ENCODE measurements at places on chromosomes 6 and 20. TPM values are rescaled to one million over a fixed set of nuclear protein-coding genes. Genes with fewer than 3 reads are reported as not detected.

Gene MYL9
- 196 TPM for polyA plus RNA-seq

Gene PRICKLE4
- polyA plus RNA-seq, result 5.4 TPM

Gene ADGB
- 0.67 TPM for polyA plus RNA-seq

Gene HLA-DQA1
- 7.4 TPM for polyA plus RNA-seq

Gene BMP2
- 19.5 TPM for polyA plus RNA-seq

Gene GNRH2
- polyA plus RNA-seq, result 0.34 TPM

Gene RHAG
- polyA plus RNA-seq, result 0.67 TPM

Gene CST5
- polyA plus RNA-seq, result not detected

Gene SLC17A2
- polyA plus RNA-seq, result 0.58 TPM

Gene KCNB1
- polyA plus RNA-seq, result 0.51 TPM

Gene BHLHE23
- not detected for polyA plus RNA-seq

GRCh38 chr6:156434049-156434794, 343.0 kb upstream of the ARID1B start:
- DNase-seq, result no peak

- no peak for DNase-seq
Measured at GRCh38 chr6:85975957-85976356, 333.3 kb upstream of the SYNCRIP start.

DNA sequence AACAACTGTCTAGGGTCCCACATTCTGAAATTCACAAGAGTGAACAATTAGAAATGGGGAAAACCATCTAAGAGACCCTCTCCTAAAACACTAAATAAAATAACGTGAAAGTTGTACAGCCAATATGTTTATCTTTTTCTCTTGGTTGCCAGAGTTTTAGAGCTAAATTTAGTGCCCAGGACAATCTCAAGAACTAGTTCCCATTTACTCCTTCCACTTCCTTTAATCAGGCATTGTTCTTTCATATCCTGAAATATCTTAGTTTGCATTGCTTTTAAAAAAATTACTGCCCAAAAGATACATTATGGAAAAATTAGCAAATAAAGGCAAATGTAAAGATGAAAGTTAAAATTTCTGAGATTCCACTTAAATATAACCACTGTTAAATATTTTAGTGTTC, 33.1 kb upstream of the UBR2 start:
- no peak for DNase-seq

GRCh38 chr20:39706184-39706663, 744.1 kb downstream of the DHX35 start:
- no peak for DNase-seq

GRCh38 chr6:19830171-19830570, 7.0 kb upstream of the ID4 start:
- DNase-seq, result no peak

GRCh38 chr20:51341581-51341980, 200.9 kb downstream of the NFATC2 start:
- no peak for DNase-seq

GRCh38 chr20:17856024-17856564, 112.5 kb downstream of the SNX5 start:
- DNase-seq, result no peak

DNA sequence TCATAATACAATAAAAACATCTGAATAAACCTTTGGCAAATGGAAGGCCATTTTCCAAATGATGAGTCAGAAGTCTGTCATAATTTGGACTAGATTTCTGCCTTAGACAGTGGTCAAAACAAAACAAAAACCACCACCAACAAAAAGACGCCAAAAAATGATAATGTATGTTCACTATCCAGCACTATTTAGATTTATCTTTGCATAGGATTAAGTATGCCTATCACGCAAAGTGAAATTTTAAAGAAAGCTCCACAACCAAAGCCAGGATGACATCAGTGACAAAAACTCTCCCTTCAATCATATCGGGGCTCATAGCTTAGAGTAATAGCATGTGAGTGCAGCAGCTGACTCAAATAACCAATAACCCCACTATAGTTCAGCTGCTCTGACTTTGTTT, 201.9 kb downstream of the MOXD1 start:
- no peak for DNase-seq

GRCh38 chr20:5100684-5101347, 18.9 kb downstream of the PCNA start:
- DNase-seq, result no peak

DNA sequence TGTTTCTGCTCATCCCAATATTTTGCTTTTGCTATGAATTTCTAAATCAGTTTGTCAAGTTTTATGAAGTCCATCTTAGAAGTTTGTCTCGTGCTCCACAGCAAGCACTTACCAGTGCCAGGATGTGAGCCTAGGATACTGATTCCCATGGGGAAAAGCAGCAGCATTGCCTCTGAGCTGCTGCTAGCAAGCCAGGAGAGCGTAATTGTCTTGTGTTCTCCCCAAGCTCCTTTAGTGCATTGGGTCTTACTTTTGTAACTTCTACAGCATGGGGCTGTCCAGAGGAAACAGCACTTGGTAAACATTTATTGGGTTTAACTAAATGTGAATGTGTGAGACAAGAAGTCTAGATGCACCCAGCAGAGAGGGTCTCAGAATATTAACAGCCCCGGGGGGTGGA, 76.1 kb downstream of the RNF182 start:
- no peak for DNase-seq

DNA sequence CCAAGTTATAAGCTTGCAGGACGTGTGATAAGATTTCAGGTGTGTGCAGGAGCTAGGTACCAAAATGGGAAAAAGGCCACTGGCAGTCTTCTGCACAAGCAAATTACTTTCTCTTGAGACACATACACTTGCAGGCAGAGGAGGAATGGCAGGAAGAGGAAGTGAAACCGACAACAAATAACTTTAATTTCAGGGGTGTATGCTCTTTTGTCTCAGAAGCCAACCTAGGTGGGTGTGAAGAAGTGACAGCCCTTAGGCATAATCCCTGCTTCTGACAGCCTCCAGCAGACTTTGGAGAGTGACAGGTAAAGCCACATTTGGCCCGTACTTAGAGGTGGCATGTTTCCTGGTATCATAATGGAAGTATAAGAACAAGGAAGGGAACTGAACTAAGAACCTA, 118.8 kb upstream of the TRAF3IP2 start:
- DNase-seq, result no peak

GRCh38 chr6:38112181-38112580, 292.7 kb downstream of the ZFAND3 start:
- no peak for DNase-seq

DNA sequence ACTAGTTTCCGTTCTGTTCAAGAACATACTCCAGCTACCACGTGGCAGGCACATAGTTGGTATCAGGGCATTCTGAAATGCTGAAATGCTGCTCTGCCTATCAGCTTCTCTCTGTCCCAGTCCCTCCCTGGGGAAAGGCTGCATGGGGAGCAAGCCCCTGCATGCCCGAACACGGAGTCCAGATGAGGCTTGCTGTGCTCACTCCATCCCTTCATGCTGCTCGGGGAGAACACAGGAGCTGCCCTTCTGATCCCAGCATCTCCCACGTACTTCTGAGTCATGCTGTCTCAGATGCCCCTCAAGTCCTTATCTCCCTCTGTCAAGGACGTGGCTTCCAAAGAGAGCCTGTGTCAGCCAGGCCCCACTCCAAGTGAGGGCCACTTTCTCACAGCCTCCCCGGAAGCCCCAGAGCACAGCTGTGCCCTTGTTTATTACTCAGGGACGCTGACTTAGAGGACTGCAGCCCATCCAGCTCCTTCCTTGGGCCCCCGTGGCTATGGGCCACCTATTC, 29.4 kb downstream of the THBS2 start:
- no peak for DNase-seq

DNA sequence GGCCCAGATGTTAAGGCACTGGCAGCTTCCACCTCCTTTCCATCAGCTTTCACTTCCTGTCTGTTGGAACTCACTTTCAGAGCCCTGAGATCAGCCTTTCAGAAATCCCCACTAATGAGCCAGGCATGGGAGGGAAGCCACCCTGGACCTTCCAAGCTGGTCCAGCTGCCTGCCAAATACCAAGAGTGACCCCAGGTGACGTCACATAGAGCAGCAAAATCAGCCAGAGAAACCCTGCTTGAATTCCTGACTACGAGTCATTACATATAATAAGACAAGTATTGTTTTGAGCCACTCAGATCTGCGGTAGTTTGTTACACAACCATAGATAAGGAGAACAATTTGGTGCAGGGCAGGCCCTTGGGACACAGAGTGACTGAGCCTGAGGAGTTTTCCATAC, 556.0 kb upstream of the JAG1 start:
- no peak for DNase-seq

GRCh38 chr6:157808405-157808950, 14.6 kb upstream of the SNX9 start:
- no peak for DNase-seq

DNA sequence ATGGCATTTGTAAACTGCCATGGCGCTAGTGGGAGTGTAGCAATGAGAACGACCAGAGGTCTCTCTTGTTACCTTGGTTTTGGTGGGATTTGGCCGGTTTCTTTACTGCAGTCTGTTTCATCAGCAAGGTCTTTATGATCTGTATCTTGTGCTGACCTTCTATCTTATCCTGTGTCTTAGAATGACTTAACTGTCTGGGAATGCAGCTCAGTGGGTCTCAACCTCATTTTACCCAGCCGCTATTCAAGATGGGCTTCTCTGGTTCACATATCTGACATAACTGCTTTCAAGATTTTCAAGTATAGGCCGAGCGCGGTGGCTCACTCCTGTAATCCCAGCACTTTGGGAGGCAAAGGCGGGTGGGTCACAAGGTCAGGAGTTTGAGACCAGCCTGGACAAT, 1.9 kb upstream of the SFT2D1 start:
- no peak for DNase-seq

- no peak for DNase-seq
Measured at GRCh38 chr6:139977887-139978332, 603.5 kb upstream of the CITED2 start.

GRCh38 chr6:33549896-33550295, 30.2 kb downstream of the BAK1 start:
- no peak for DNase-seq

DNA sequence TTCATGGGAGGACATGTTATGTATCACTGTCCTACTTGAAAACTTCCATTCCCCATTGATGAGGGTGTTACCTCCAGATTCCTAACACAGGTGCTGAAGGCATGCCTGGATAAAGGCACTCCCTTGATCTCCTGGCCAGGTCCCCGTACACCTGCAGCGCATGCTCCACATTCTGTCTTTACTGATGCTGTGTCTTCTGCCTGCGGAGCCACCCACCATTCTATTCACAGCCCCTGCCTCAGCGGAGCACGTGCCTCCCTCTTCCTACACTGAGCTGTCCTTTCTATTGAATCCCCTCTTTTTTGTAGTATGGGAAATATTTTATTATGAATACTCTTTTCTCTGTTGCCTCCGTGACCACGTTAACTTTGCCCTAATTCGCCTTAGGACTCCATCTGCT, 25.0 kb downstream of the PTPN1 start:
- no peak for DNase-seq

GRCh38 chr20:23092384-23092756, 6.2 kb upstream of the CD93 start:
- DNase-seq, result no peak

GRCh38 chr6:147384737-147385710, 123.5 kb upstream of the SAMD5 start:
- no peak for DNase-seq

DNA sequence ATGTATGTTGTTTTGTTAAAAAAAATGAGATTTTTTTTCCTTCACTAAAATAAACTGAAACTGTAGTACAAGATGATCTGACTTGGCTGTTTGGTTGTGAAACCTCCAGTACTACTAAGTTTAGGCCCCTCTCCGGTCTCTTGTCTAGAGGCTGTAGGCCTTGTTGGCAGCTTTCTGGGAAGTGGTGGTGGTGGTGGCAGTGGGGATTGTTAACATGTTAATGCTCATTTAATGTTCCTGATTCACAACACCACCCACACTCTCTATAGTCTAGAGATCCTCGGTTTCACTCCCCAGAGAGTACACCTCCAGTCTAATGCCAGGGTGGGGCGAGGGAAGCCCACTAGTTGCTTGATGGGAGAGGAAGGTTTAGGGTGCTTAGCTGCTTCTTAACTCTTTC, 24.1 kb downstream of the STK4 start:
- DNase-seq, result no peak

DNA sequence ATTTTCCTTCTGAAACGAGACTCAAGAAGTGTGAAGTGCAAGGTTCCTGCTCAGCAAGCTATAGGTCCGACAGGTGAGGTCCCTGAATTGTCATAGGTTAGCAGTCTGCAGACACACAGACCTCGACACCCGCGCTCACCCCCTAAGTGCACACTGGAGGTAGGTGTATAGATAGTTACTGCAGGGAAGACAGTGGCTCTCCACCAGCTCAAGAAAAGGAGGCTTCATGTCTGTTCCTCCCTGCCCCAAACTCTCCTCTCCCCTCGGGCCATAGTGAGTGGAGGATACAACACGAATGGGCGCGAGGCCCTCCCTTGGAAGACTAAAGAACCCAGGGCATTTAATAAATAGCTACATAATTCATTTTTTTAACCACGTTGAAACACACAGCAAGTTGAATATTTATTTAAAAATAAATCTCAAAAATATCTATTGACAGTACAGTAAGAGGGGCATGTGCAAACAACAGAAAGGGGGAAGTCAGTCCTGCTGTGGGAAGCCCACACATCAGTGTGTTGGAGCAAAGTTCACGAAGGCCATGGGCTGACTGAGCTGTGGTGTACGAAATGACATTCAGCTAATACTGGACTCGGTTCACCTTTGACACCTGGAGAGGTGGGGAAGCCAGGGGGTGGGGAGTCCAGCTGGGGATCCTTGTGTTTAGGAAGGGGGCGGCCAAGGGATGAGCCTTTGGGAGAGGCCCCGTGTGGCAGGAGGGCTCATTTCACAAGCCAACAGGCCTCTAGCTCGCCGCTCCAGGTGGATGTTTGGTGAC, 10.7 kb downstream of the SPATA2 start:
- DNase-seq, result no peak

DNA sequence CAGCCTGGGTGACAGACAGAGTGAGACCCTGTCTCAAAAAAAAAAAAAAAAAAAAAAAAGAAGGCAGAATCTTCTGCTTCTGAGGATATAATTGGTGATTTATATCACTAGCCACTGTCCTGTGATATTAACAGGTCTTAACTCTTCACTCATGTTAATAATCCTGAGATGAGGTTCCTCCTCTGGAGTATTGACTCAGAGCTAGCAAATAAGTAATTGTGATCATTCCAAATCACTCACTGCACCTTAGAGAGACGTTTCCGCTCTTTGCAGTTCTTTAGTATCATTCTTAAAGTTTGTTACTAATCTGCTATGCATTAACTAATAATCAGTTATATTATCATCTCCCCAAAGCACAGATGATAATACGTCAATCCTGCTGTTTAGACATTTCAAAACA, 41.6 kb upstream of the NOX3 start:
- DNase-seq, result no peak

Measured in right renal cortex interstitium (tissue), 3 donors.